ENCODE measurements at places on chromosomes 5 and 9.

GRCh38 chr5:171633776-171634470 is 151.7 kb upstream of the SMIM23 start:
- DNase-seq: no peak

DNA sequence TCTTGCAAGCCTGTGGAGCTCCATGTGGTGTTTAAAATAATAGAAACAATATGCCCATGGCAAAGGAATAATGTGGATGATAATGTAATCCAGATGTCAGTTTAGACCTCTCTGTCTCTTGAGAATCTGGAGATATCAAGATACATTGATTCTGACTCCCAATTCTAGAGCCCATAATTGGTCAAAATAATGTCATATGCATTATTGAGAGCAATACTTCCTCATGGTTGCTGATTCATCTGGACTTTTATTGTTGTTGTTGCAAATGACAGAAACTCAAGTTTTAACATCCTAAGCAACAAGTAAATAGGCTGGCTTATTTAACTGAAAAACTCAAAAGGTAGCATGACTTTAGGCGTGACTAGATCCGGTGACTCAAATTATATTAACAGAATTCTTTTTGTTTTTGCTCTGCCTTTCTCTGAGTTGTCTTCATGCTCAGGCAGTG is 152.1 kb downstream of the PCSK1 start:
- DNase-seq: no peak

GRCh38 chr5:142684508-142685041 is 1.3 kb downstream of the FGF1 start:
- no peak for DNase-seq

DNA sequence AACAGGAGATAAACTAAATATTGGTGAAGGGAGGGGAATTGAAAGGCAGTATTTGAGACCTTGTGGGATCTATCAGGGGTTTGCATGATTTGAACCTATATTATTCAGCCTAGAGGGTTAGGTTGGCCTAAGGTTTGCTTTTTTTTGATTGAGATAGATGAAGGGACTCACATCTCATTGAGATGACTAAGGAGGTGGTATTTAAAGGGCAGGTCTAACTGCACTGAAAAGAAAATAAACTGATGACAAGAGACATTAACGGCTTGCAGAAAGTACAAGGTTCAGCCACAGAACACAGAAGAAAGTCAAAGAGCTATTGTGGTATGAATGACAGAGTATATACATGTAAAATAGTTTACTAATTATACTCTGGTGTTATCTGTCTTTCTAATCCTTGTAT is 412.7 kb downstream of the CDH10 start:
- no peak for DNase-seq

DNA sequence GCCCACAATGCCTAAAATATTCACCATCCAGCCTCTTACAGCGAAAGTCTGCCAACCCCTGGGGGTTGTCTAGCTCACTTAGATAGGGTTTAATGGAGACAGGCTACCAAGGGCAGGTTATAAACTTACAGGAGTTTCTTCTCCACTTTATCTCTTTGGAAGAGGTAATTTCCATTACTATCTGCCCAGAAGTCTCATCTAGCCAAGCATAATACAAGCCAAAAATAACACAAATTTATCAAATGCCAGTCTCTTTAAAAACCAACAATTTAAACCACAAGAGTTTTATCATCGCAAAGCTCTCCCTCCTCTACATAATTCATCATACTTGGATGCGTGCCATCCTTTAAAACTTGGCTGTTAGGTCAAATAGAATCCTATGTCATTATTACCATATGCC is 6.2 kb downstream of the RBM22 start:
- no peak for DNase-seq

- no peak for DNase-seq
Observed at GRCh38 chr9:81530310-81530810, 159.0 kb downstream of the TLE1 start.

DNA sequence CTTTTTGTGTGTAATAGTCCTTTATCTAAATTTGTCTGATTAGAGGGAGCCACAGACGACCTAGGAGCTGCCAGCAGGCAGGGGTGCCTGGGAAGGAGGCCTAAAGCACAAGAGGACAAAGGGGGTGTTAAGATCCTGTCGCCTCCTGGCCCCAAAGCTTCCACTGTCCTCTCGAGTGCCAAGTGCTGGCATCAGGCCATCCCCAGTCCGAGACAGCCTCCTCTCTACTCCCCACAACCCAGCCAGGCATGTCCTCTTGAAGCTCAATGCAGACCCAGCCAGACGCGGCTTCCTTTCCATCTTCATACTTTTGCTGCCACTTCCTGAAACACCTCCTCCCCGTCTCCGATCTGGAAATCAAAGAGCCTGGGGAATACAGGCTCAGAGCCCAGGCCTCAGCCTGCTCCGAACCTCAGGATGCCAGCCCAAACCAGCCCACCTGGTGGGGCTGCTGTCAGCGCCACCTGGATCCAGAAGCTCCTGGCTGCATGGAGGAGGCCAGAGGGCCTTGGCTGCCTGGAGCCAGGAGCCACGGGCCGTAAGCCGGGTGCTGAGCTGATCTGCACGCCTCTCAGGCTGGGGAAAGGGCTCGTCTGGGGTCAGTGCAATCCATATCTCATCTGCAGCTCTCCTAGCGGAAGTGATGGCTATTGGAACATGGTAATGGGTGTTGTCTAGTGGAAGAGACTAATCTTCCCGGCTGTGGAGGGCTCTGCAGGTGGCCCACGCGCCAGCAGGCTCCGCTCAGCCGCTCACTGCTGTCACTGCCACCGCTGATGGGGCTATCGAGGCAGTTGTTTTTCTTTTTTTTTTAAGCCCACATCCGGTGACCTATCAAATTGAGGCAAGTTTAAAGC is 60.2 kb upstream of the FUBP3 start:
- no peak for DNase-seq

GRCh38 chr5:109612278-109612905 is 77.3 kb upstream of the MAN2A1 start:
- no peak for DNase-seq

- DNase-seq: no peak
Observed at GRCh38 chr9:96491880-96492525, 42.0 kb downstream of the HABP4 start.

DNA sequence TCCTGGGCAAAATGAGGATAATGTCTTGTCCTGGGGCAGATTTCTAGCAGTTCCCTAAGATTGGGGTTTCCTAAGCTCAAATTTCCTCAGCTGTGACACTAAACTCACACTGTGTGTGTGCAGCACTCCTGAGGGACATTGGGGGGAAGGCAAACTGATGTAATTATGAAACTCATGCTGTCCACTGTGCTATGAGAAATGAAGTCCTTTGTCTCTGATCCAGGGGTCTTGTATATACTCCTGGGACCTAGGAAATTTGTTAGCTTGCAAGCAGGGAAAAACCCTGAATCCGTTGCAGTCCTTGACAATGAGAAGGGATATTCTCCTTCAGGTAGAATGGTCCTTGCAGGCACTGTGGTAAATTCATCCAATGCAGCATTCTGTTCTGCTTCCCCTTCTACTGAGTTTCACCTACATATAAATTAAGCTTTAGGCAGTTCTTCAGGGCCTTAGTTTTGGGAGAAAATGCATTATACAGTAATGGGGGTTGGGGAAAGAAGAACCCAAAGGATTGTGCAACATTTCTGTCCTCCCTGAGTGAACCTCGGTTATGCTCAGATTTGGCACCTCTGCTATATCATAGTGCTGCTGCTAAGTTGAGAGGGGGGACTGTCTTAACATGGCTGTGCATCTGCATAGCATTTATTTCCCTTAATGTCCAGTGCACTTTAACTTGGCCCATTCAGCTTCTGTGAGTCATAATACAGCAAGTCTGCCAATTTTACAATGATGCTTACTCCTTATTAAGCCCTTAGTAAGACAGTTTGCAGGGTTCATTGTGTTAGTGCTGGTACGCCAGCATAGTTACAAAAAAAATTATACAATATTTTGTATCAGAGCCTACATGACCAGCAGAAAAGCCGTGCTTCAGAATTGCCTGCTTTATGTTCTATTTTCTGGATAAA is 80.2 kb downstream of the PJA2 start:
- DNase-seq: no peak

GRCh38 chr9:130407916-130408663 is 36.7 kb upstream of the ASS1 start:
- DNase-seq: no peak

DNA sequence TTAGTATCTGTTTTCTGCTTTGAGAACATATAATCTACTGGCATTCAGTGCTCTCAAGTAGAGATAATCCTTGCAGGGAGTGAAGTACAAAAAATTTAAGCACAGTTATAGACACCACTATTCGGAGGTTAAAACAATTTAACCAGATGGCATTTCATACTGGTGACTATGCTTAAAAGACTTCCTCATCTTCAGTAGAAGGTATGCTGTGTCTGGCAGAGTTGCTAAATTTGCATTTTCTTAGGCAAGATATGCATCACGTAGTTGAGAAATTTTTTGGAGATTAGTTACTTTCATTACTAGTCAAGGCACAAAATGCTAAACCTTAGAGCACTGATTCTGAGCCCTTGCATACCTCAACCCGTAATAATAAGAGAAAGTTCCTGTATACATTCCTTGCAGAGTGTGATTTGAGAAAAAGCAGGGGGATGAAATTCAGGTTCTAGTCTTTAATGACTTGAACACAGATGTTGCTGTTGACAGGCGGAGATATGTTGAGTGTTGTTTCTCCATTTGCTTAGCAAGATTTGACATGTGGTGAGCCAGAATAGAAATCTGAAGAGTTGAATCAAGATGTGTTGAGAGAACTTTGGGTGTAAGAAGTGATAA is 70.8 kb upstream of the STARD4 start:
- DNase-seq: no peak

DNA sequence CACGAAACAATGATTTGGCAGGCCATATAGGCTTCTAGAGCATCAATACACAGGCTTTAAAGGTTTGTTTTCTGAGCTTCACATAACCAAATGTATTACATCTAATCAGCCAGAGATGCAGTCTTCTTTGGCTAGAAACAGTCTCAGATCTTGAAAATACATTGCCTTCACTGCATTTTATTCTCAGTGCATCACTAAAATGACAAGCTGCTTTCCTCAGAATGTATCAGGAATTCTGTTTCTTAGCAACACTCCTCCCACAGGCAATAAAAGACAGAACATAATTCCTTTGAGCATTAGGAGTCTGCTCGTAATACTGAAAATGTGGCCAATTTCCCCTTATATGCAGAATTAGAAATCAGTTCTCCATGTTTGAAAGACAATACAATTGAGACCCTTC is 36.9 kb downstream of the FEM1C start:
- DNase-seq: no peak

- no peak for DNase-seq
Observed at GRCh38 chr5:158284242-158284641, 425.3 kb upstream of the CLINT1 start.

- DNase-seq: no peak
Observed at GRCh38 chr9:131669269-131670157, 70.4 kb downstream of the RAPGEF1 start.

- no peak for DNase-seq
Observed at GRCh38 chr5:34586117-34586885, 69.8 kb upstream of the RAI14 start.

- DNase-seq: no peak
Observed at GRCh38 chr9:106921341-106921899, 58.5 kb downstream of the ZNF462 start.

- no peak for DNase-seq
Observed at GRCh38 chr5:3346111-3346820, 249.4 kb upstream of the IRX1 start.

- no peak for DNase-seq
Observed at GRCh38 chr5:147404706-147405105, 105.2 kb downstream of the DPYSL3 start.

DNA sequence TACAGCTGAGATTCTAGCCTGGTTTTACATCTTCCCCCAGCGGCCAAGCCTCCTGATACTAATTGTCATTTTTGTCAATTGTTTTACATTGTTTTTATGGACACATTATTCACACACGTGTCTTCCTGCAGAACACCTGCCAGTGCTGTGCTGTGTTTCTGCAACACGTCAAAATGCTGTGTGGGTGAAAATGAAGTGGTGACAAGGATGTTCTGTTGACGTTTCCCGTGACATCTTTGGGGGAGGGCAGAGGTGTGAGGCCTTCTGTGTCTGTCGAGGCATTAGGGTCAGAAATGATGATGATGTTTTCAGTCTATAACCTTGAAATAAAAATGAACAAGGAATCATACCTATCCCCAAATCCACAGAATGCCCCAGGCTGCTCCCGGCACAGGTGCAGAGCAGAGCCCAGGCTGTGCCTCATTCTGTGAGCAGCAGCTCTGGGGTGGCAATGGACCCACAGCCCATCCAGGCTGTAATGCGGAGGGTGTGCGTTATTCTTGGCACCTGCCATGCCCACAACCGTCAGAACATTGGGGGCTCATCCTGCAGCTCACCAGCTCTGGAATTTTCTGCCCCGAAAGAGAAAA is 23.6 kb upstream of the CEP72 start:
- no peak for DNase-seq

DNA sequence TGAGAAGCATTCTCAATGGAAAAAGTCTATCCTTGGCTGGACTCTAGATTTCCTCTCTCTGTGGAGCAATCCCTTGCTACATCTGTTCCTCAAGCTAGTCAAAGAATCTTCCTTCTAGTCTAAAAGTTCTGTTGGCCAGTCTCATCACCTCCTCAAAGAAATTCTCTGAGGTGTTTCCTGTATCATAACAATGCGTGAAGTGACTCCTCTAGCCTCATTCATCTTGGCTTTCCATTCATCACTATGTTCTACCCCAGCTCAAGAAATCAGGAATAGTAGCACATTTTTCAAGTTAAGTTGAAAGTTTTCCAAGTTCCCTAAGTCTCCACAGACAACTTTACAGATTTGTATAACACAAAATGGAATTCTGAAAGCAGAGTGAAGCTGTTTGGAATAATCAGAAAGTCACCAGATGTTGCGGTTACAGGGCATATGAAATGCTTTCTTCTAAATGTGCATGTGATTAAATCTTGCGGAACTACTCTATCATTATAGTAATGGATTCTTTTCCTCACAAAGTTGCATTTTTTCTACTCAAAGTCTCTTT is 176.6 kb upstream of the FREM1 start:
- DNase-seq: no peak

- DNase-seq: no peak
Observed at GRCh38 chr9:28730111-28730510, 1156.8 kb upstream of the C9orf72 start.

DNA sequence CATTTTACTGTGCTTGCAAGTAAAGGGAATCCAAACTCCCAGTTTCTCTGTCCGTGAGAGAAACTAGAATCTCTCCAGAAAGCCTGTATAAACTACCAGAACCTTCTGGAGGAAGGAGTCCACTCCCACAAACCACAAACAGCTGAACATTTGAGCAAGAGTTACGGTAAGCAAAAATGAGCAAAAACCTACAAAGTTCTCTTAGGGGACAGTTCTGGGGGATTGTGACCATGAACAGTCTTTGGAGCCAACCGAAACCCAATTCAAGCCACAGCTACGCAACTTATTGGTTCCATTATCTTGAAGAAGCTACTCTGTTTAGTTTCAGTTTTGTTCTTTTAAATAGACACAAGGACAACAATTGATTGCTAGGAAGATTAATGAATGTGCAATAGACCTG is 330.6 kb downstream of the ASTN2 start:
- DNase-seq: no peak
